ENCODE measurements at places on chromosomes 16 and 17.

DNA sequence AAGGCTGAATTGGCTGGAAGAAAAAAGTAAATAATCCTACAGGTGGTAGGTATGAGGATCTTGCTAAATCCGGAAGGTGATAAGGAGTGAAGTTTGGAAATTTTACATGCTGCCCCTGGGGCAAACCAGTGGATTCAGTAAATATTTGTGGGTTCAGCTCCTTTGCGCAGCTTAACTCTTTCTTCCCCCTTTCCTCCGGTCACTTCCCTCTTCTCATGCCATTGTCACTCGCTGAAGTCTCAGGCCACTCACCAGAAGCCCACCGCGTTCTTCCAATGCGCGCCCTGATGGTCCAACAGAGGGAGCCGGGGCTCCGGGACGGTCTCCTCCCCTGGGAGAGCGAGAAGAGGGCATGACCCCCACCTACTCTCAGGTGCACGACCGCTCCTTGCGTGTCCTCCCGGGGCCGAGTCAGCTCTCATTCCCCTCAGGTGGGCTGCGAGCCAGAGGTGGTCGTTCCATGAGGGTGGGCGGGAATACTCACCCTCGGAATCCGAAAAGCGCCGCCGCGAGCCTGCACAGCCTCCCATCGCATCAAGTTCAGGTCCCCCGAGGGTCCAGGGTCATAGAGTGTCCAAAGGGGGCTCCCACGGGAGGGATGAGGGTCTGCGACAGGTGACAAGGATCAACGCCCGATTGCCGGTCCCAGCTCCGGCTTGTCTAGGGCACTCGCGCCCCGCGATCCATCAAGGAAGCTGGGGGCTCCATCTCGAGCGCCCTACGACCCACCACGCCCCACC is 474 bp downstream of the CLN3 start:
- DNase-seq, result peak; percentile 58

DNA sequence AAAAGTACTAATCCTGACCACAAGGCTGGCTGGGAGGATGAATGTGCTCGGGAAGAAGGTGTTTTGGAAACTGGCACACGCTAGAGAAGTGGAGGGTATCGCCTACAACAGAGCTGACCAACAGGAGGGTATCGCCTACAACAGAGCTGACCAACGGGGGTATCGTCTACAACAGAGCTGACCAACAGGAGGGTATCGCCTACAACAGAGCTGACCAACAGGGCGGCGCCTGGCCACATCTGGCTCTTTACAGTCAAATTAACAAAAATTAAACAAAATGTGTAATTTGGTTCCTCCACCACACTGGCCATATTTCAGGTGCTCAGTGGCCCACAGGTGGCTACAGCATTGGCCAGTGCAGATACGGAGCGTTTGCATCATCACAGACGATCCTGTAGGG is 153.5 kb downstream of the CMIP start:
- DNase-seq, result no peak

DNA sequence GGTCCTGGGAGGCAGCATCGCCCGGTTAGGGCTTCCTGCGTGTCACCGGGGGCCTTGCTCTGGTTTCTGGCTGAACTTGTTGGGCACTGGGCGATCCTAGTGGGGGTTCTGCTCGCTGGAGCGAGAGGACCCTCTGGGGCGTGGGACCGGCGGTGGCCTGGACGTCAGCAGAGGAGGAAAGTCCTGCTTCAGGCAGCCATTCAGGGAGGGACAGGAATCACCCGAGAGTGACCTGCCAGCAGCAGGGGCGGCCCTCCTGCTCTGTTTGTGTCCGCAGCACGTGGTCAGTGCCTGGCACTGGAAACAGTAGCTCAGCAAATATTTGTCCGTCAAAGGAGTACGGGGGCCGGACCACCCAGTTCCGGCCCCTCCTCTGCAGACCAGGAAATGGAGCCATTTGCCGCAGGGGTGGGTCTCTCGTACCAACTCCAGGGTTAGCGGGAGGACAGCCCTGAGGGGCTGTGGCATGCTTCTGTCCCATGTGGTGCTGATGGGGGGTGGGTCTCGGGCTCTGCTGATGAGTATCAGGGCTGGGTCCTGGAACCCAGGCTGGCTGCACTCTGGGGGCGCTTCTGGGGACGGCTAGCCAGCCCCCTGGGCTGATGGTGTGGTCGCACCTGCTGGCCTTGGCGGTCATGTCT is 48.3 kb downstream of the BAIAP2 start:
- no peak for DNase-seq

DNA sequence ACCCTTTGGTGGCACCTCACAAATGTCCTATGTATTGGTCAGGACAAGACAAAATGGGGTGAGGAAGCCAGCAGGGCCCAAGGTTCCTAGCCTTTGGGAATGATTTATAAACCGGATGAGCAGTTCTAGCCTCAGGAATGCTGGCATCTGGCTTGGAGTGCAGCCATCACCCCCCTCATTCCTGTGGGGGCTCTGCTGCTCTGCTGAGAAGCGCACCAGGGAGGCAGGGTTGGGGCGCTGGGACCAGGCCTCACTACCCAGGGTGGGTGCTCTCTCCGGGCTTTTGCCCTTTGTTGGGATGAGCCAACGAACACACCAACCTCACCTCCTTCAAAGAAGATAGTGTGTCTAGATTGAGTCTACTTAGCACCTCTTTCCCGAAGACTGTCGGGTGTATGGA is 39.2 kb downstream of the TMEM11 start:
- no peak for DNase-seq

- DNase-seq, result peak; percentile 62
Observed at GRCh38 chr16:9091867-9092281, 430 bp downstream of the HAPSTR1 start.

DNA sequence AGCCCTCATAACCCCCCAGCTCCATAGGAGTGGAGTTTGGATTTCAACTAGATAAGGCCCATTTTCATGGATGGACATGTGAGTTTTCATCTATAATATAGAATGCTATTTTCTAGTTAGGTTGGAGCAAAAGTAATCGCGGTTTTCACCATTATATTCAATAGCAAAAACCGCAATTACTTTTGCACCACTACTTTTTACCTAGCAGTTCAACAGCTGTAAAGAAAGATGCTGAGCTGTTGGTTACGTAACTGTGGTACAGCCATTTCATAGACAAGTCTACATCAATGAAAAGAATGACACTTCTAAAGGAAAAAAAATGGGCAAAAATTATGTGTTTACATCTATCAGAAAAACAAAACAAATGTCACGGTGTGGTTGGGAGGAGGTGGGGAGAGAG is 507.7 kb downstream of the MAF start:
- DNase-seq, result no peak

DNA sequence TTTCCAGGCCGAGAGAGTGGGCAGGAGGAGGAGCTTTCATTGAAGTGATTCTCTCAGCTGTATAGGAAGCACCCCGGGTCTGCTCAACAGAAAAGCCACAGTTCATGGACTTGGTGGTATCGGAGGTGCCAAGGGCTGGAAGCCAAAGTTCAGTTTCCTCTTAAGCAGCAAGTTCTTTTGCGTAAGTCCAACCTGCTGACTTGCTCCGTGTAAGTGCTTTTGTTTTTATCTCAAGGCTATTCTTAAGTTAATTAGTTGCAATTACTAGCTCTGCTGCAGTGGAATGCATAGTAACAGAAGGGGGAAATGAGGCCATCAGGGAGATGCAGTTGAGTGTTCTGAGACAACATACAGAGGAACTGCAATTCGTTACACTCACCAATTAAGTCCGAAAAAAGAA is 44.6 kb downstream of the SMIM36 start:
- no peak for DNase-seq

DNA sequence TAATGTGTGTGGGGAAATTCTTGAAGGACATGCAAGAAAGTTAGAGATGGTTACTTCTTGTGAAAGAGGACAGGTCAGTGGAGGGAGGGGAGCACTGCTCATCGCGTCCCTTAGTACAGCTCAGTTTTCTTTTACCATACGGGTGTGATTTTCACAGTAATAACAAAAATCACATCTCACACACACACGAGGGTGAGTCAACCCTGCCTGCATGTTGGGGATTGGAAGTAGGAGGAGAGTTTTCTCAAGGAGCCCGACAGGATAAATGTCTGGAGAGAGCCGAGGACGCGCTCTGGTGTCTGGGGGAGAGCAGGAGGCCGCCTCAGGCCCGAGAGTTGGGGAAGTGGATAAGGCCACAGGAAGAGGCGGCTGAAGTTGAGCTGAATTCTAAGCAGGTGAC is 16.4 kb downstream of the PLCD3 start:
- DNase-seq, result no peak

DNA sequence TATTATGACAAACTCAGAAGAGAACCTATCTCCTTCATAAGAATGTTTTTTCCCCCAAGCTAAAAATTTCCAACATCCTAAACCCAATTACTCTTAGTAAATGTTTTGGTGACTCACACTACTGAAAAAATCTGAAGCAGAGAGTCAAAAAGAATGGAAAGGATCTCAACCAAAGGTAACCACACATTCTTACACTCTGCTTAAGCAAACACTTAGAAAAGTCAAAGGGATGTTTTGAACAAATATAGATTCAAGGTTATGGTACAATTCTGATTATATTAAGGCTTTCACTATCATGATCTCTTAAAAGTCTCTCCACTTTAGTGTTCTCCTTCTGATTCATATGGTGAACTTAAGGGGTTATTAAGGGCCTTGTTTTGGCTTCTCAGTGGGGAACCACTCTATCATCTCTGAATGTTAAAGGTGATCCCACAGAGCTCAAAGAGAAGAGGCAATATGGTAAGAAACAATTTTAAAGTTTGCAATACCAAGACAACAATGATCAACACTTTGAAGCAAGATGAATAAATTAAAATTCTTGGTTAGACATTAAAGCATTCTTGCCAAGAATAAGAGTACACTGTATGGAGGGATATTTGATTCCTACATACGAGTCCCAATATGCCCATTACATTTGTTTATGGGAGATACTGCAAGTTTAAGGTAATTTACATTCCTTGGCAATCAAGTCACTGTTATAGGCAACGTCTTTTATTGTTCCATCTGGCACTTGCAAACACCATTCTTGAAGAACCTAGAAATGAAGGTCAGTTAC is 69.2 kb downstream of the CDC27 start:
- peak; percentile 61 for DNase-seq

GRCh38 chr17:51419476-51419875 is 159.1 kb downstream of the UTP18 start:
- no peak for DNase-seq

Data from adipocyte (in vitro differentiated cells).